Suppressor macrophage treated with lipopolysaccharide for 4 hours (primary cell): ENCODE measurements at places on chromosomes 1 and 21.

- DNase-seq = no peak
These were observed 141.8 kb downstream of the RGS7 start for GRCh38 chr1:241215203-241215602.

- peak; percentile 45 for DNase-seq
These were observed 55.3 kb downstream of the NDUFS5 start for GRCh38 chr1:39081271-39082009.

- DNase-seq = peak; percentile 21
These were observed 63.6 kb downstream of the DNM3 start for GRCh38 chr1:171904778-171905450.

DNA sequence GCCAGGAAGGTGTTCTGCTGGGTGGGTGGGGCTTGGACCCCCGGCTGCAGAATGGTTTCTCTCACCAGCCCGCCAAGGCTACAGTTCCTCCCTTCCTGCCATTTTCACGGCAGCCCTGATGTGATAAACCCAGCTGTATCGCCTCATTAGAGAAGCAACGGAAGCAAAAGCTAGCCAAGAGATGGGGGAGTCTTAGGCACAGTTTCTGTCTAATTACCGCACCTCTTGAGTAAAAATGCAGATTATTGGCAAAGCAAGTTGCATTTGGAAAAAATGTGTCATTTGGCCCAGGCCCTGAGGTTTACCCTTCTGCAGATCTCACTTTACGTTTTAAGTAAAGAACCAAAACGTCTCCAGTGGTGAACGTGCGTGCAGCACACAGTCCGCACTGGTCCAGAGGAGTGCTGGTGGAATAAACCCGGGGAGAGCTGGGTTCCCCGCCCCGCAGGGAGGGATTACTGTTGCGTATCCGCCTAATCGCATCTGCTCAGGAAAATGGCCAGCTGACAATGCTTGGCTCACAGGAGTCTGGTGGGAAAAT, 109.9 kb downstream of the GALNT2 start:
- no peak for DNase-seq

DNA sequence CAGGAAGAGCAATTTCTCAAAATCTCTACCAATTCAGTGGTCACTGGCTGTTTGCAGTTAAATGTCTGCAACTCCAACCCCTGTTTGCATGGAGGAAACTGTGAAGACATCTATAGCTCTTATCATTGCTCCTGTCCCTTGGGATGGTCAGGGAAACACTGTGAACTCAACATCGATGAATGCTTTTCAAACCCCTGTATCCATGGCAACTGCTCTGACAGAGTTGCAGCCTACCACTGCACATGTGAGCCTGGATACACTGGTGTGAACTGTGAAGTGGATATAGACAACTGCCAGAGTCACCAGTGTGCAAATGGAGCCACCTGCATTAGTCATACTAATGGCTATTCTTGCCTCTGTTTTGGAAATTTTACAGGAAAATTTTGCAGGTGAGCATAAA, 167.2 kb downstream of the CRB1 start:
- DNase-seq = no peak

GRCh38 chr1:156600733-156601121, 552 bp downstream of the GPATCH4 start:
- DNase-seq = no peak
